Progenitor cell of endocrine pancreas (in vitro differentiated cells): ENCODE measurements at places on chromosomes 11 and 22.

GRCh38 chr11:61531044-61531443, 22.5 kb downstream of the LRRC10B start:
- no peak for DNase-seq

DNA sequence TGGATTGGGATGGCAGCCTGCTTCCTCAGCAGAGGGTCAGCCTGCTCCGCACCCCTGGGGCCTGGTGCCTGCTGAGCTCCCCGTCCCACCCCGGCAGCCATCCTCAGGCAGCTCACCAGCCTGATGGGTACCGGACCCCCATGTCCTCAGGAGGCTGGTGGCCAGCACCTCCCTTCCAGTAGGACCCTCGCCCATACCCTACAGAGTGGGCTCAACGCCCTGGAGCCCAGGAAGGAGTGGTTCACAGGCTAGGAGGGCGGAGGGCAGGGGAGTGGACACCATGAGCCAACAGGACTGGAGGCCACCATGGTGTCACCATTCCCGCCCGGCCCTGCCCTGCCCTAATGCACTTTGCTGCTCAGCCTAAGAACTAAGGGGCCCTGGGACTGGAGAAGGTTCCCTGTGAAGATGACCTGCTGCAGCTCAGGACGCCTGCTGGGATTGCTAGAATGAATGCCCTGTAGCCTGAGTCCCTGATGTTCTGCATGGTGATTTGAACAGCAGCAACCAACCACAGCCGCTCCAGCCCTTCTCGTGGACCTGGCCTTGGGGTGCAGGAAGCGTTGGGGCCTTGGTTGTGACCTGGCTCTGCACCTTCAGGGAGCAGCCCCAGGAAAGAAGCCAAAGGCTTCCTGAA, 1080.8 kb downstream of the BRD1 start:
- DNase-seq = peak; percentile 3

DNA sequence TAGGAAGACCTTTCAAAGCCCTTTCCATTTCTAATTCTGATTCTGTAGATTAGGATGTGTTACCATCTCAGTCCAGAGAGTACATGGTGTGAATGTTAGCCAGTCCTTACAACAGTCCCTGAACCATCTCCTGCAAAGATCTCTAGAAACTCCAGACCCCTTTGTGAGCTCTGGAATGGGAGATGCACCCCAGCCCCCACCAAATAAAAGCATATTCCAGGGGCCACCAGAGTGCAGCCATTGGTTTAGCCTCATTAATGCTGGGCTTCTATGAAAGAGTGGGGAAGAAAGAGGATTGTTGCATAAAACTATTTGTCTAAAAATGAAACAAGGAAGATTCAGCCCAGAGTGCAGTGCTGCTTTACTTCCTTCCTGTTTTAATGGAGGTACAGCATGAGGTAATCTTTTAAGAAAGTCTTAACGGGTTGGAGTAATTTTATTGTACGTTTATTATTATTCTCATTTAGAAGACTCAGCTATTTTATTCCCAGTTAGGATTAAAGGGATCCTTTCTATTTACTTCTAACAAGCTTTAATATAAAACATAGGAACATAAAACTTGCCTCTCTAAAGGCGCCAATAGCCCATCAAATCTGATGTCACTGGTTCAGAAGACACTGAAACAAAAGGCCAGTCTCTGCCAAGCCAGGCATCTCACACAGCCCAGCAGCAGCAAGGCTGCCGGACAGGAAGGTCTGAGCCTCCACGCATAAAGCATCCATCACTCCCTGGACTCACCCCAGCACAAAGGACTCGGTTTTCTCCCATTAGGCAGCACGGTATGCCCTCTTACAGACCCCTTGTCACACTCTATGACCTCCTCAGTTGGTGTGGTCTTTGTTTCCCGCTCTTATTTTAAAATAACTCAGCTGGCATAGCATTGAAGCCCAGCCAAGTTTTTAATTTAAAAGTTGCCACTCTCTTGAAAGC, 203.9 kb upstream of the BLID start:
- DNase-seq = no peak

GRCh38 chr11:120229451-120230424, 10.2 kb upstream of the POU2F3 start:
- no peak for DNase-seq

- no peak for DNase-seq
Observed at GRCh38 chr22:24972369-24972768, 19.9 kb downstream of the KIAA1671 start.

GRCh38 chr11:61356706-61357105, 5.0 kb downstream of the CYB561A3 start:
- no peak for DNase-seq

DNA sequence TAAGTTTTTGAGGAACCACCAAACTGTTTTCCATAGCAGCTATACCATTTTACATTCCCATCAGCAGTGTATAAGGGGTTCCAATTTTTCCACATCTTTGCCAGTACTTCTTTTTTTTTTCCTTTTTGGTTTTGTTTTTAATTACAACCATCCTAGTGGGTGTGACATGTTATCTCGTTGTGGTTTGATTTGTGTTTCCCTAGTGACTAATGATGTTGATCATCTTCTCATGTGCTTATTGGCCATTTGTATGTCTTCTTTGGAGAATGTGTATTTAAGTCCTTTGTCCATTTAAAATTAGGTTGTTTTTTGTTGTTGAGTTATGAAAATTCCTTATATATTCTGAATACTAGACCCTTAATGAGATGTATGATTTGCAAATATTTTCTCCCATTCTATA, 59.3 kb downstream of the STIM1 start:
- no peak for DNase-seq
